Activated T-cell treated with anti-CD3 and anti-CD28 coated beads, Interleukin-2, amount 50 U/mL, for 24 hours (primary cell): ENCODE measurements at places on chromosomes 2 and 18.

DNA sequence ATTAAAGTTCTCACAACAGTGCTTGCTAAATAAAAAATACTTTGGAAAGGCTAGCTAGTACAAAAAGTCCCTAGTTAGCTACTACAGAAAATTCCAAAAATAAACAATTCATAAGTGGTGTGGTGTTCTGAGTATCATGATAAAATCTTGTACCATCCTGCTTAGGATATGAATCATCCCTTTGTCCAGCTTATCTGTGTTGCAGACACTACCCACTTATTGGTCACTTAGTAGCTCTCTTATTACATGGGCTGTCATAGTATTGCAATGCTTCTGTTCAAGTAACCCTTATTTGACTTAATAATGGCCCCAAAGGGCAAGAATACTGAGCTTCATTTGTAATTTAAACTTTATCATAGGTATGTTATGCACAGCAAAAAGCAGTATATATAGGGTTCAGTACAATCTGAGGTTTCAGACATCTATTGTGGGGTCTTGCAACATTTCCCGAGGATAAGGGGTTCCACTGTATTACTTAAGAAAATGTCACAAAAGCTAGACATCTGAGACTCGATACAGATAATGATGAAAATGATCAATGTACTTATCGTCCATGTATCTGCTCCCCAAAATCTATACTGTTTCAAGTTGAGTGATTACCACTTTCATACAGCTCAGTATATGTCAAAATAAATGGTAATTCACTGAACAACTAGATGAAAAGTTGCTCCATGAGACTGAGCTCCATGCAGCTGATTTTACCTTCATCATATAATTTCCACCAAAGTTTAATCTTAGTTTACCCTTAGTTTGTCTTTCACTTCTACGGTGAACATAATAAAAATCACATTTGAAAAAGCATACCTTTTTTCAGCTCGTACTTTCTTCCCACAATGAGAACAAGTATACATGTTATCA lies 93.8 kb downstream of the C2orf74 start:
- DNase-seq: no peak

DNA sequence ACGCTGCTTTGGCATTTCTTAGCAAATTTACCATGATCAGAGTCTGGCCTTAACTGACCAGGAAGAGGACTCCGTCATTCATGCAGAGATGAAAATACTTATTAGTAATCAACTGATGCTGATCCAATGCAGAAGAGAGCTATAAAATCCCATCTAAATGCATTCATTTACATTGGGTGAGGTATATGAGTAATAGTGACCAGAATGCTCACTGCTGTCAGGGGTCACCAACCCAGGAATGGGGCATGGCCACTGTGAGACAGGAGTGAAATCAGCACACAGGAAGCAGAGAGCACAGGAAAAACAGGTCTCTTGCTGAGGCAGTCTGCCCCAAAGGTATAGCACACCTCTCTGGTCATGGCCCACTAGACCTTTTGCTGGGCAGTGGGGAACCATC lies 68.1 kb upstream of the TMEM247 start:
- DNase-seq: no peak

- DNase-seq: no peak
Measured at GRCh38 chr2:106876699-106877098, 9.3 kb downstream of the ST6GAL2 start.

- DNase-seq: no peak
Measured at GRCh38 chr18:63799189-63799588, 24.0 kb downstream of the SERPINB7 start.

- no peak for DNase-seq
Measured at GRCh38 chr2:6310256-6311215, 555.2 kb downstream of the CMPK2 start.

DNA sequence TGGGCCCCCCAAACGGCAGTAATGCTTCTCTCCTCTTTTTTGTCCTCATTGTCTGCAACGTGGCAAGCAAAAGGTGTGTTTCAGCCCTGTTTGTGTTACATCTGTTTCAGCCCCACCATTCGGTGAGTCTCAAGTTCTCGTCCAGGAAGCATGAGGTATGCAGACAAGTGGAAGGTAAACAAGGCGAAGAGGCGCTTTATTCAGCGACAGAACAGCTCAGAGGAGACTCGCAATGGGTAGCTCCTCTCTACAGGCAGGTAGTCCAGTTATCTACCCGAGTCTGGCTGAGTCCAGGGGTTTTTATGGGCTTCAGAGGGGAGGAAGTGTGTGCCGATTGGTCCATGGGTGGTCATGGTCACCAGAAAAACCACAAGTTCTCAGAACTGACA lies 733.4 kb upstream of the CDH7 start:
- DNase-seq: no peak

DNA sequence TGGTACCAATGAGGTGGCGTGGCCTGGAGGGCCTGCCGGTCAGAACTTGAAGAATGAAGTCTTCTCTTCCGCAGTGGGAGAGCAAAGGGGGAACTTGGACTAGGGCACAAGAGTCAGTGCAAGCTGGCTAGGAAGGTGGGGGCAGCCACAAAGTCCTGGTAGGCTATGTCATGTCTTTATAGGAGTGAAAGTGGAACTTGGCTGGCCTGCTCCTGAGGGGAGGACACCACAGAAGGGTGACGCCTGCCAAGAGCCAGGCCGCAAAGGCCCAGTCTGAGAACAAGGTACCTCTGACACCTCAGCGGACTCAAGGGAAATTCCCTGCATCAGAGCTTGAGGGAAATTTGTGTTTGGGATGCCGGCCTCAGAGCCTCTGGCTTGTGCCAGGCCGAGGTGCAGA lies 32.2 kb upstream of the MAP3K20 start:
- no peak for DNase-seq

GRCh38 chr18:42183746-42184145 lies 228.7 kb downstream of the PIK3C3 start:
- DNase-seq: no peak

GRCh38 chr2:67234440-67234839 lies 162.7 kb upstream of the ETAA1 start:
- no peak for DNase-seq

DNA sequence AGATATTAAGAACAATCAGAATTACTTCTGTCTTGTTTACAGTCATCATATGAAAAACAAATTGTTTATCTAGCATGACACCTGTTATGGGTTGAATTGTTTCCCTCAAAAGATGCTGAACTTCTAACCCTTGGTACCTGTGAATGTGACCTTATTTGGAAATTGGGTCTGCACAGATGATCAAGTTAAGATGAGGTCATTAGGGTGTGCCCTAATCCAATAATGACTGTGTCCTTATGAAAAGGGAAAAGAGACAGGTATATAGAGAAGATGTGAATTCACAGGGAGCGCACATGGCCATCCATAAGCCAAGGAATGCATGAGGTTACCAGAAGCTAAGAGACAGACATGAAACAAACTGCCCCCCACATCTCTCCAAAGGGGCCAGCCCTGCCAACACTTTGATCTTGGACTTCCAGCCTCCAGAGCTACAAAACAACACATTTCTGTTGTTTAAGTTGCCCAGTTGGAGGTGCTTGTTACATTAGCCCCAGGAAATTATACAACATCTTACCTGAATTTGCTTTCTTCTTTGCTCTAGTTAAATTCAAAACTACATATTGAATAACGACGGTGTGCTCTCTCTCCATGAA lies 2.3 kb upstream of the HPCAL1 start:
- no peak for DNase-seq

DNA sequence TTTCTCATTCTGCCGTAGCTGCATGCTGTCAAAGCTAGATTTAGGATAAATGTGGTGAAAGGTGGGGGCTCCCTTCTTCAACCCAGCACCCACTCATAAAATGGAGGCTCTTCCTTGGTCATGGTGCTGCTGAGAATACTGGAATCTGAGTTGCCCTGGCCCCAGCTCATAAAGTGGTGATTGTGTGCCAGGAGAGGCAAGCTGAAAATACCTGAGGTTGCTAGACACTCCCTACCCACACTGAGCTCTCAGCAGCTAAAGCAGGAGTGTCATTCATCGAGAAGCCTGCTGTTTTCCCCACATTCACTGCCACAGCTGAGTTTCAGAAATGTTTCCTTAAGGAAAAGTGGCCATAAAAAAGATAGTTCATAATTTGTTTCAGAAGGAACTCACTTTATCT lies 297.1 kb upstream of the RBMS1 start:
- no peak for DNase-seq

- no peak for DNase-seq
Measured at GRCh38 chr2:22855761-22856184, 529.2 kb upstream of the KLHL29 start.

DNA sequence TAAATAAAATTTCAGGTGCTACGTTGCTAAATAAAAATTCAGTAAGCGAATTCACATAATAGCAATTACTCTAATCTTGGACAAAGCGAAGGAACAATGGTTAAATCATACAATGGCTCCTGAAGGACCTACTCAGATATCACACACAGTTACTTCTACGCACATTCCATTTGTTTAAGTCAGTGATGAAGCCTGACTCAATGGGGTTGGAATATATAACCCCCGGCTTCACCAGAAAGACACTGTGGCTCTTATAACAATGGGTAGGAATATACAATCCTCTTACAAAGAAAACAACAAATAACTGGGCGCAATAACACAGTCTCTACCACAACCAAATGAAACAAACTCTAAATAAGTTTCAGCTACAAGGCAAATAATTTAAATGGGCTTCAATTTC lies 349.5 kb downstream of the IRS1 start:
- DNase-seq: no peak

GRCh38 chr2:200051611-200051945 lies 96.2 kb downstream of the MAIP1 start:
- DNase-seq: no peak

DNA sequence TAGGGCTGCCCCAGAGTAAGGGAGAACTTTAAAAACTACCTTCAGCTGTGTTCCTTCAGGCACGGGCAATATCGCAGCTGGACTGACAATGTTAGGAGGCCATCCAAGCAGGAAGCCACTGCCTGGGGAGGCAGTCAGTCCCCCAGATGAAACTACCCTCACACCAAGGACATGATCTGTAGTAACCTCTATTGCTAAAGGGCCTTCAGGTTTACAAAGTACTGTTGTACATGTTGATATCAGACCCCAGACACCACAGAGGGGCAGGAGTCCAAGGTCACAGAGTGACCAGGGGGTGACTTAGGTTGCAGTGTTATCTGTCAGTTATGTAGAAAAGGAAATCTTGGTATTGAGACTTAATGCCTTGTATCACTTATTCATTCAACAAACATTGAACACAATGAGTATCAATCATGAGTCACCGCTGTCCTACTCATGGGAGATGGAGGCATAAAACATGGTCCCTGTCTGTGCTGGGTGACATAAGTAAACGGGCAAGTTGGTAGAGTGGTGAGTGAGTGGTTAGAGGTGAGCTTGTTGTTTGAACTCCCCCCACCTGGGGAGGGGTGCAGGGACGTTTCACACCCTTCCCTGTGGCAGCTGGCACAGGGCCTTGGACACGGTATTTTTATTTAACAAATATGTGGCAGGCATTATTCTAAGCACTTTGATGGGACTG lies 7.1 kb downstream of the CABLES1 start:
- DNase-seq: no peak

DNA sequence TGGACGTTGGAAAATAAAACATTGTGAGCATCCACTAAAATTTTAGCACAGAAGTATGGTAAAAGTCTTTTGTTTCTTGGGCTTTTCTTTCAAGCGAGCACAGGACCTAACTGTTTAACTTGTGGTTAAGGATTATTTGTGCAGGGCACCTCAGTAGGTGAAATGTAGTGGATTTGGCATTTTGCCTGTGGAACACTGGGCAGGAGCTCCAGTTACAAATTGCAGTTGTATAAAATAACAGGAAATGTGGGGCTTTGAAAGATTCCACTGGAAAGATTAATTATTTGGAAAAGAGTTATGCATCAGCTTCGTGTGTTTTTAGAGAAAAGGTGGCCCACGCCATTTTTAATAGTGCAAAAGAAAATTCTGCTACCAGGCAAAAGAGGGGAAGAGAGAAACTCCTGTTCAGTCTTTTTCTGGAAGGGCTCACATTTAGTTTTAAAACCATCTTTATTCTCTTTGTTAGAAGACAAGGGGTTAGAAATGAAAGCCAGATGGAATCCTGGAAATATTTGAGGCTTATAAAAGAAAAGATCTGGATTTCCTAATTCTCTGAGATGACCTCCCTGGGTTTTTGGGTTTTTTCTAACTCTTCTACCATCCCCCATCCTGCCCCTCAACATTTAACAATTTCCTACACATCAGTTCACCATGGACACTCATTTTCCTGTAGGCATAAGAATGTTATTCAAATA lies 144.3 kb upstream of the SERTAD2 start:
- no peak for DNase-seq

DNA sequence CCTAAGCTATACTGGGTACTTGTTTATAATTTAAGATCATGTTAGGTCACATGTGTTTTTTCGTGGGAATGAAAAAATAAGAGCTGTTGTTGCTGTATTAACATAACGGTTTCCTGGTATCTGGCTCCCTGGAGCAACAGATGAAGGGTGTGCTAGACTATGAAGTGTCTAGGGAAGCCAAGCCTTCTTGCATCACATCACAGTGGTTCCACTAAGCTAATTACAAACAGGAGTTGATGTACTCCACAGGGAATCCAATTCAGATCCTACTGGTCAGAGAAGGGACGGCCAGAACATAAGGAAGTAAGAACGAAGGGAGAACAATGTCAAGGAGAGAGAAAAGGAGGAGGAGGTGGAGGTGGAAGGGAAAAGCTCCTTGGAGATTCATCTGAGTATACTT lies 193.0 kb upstream of the CYP26B1 start:
- no peak for DNase-seq

DNA sequence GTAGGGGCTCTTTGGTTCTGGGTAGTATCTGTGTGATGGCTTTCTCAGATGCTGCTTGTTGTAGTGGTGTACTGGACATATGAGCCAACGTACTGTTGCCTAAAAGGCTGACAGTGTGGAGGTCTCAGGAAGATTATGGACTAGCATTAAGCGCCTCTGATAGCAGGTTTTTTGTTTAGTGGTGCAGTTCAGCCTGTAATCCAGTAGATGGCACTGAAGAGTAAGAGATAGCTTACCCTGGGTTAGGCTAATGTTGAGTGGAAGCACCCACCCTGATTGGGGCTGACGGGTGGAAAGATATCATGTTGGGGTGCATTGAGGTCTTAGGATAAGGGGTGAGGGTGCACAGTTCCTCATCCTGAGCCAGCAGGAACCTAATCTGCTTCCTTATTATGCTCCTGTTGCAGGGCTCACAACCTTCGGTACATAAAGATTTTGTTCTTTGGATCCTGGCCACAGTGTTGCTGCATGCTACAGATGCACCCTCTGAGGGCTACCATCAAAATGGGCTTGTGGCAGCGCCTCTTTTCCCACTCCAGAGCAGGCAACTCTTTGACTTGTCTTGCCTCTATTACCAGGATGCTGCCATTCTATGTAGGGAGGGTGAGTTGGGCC lies 79.6 kb downstream of the MSTN start:
- DNase-seq: no peak

GRCh38 chr2:86223140-86223926 lies 24.1 kb downstream of the MRPL35 start:
- DNase-seq: no peak

GRCh38 chr2:236947896-236948295 lies 137.8 kb upstream of the COPS8 start:
- no peak for DNase-seq
